ENCODE measurements at places on chromosomes 5 and 9.
A peak's percentile ranks its signal among the peaks of the same experiment; 100 is the strongest.

DNA sequence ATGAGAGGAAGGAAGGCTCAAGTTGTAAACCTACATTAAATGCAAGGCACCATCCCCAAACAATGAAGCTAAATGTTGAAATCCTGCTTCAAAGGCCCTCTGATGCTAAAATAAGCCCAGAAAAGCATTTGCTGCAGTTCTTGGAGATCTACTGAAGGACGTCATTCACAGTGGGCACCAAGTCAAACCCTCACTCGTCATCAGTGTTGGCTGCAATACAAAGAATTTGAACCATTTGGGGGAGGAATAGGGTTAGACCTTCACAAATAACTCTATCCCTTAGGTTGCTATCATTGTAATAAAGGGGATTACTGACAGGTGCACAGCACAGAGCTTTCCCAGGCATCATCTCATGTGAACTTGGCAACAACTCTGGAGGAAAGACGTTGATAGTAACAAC, 9.3 kb upstream of the MEGF9 start:
- DNase-seq: no peak

- DNase-seq: peak; percentile 54
Measured at GRCh38 chr5:147912011-147912410, 5.7 kb upstream of the C5orf46 start.

- no peak for DNase-seq
Measured at GRCh38 chr5:135626636-135627035, 47.8 kb upstream of the CXCL14 start.

GRCh38 chr9:87614397-87614796, 111.5 kb upstream of the CTSL start:
- DNase-seq: peak; percentile 76

- DNase-seq: no peak
Measured at GRCh38 chr5:116437922-116438578, 136.6 kb downstream of the SEMA6A start.

- no peak for DNase-seq
Measured at GRCh38 chr9:111427186-111427585, 57.0 kb downstream of the ECPAS start.

DNA sequence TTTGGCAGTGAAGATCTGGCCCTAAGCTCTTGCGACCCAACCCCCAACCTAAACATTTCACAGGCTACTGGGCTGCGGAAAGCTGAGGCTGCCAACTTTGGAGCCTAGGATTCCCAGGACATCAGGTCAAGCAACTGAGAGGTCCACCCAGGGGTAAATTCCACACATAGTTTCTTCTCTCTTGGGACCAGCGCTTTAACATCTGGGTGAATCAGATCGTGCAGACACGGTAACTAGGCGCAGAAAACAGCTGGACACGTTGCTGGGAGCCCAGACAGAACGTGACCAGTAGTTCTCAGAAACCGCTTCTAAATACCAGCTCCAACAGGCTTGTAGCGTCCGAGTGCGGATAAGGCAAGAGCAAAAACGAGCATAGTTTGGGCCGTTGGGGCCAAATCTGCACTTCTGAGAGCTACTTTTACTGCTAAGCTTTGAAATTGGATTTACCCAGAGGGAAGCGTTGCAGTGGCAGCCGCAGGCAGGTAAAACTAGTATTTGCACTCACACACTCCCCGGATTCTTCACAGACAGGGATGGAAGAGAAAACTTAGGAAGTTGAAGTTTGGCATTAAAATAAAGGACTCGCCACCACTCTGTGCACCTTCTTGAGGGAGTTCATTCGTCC, 11.8 kb downstream of the ITGA1 start:
- DNase-seq: no peak

DNA sequence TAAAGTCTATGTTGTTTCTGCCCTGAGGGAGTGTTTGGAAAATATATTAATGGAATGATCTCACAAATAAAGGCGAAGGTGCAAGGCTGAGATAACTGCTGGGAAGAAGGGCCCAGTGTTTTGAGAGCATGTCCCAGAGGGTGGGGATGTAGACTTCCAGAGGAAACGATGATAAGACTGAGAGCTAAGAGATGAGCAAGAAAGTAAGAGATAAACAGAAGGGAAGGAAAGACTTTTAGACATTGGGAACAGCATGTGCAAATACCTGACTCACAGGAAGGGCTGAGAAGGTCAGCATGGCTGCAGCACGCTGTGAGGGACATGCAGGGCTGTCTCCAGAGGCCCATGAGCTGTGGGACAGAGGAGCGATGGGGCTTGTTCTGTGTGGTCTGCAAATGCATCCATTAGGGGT, 19.9 kb upstream of the ADRB2 start:
- no peak for DNase-seq

Data from KBM-7 (cell line).